ENCODE measurements at places on chromosomes 6 and 20.

GRCh38 chr20:58131551-58132142 is 96.8 kb downstream of the ANKRD60 start:
- DNase-seq: no peak

GRCh38 chr6:43740321-43740960 is 29.6 kb upstream of the VEGFA start:
- DNase-seq: no peak

GRCh38 chr6:130851026-130851425 is 23.8 kb downstream of the SMLR1 start:
- DNase-seq: no peak

DNA sequence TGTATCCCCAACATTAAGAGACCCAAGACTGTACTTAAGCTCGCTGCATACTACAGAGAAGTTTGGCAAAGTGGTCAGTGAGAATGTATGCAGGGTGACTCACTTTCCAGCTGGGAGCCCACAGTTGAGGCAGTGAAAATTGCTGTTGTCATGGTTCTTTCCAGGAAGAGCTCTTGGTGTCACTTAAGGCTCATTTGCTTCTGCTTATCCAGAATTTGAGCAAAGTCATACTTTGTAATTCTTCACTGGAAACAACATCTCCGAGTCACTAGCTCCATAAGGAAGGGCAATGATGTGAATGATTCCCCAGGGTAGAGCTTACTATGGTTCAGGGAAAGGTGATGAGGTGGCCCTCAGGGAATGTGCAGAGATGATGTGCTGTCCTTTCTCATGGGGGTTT is 65.4 kb upstream of the FBXL4 start:
- DNase-seq: no peak

DNA sequence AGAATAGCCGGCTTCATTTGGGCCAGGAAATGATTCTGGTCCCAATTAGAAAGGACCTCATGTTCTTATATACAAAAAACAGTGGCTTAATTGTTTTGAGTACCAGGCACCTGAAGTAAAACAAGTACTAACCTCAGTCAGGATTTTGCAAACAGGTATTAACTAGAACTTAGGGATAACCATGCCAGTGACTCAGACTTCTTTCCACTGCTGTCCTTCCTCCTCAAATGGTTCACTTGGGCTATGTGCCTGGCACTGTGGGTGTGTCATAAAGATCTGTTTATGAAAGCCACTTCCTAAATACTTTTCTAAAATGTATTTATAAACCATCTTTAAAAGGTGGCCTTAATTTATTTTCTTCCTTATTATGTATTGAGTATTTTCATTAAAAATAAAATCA is 10.7 kb downstream of the CLDN20 start:
- DNase-seq: no peak

DNA sequence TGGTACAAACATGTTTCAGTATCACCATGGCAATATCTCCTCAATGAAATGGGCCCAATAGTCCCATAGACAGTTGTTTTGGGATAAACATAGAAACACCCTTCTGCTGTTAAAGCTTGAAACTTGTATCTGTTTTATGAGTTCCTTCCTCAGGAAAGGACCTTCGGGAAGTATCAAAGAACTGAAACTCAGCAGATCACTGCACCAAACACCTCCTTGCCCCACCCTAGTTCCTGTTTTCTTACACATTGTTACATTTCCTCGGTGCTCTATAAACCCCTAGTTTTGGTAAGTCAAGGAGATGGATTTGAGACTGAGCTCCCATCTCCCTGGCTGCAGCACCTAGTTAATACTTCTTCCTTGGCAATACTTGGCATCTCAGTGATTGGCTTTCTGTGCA is 73.8 kb upstream of the ECI2 start:
- no peak for DNase-seq

DNA sequence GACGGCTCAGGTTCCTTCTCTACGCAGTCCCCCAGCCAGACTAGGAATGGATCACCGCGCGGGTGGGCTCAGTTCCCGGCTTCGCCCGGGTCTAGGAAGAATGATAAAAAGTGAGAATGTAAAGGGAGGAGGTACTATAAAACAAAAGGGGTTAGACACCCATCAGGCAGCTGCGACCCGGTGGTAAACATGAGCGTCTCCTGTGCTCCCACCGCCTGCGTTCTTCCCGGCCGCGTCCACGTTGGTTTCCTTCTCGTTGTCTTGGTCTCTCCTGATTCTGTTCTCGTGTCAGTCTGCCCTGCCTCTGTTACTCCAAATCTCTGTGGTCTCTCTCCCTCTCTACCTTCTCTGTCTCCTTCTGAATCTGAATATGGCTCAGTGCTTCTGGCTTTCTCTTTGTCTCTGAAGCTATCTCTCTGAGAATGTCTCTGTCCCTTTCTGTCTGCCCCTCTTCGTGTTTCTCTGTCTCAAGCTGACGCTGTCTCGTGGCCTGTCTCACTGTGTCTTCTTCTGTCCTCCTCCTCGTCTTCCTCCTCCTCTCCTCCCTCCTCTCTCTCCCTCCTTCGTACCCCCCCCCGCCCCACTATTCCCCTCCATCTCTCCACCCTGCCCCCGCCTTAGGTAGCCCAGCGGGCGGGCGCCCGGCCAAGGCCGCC is 41.6 kb upstream of the FOXP4 start:
- DNase-seq: no peak

DNA sequence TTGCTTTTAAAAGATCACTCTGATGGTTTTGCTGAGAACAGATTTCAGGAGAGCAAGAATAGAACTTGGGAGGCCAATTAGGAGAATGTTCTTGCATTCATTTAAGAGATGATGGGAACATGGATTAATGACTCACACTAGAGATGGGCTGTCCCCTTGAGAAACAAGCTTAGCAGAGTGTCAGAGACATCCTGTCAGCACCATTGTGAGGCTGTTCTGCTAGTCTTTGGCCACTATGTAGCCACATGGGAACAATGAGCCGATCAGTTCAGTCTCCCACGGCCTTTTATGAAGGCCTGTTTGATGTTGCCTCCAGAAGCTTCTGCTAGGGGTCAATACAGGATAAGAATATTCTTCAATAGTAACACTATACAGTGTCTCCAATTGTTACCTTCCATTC is 113.0 kb upstream of the EYA4 start:
- no peak for DNase-seq

DNA sequence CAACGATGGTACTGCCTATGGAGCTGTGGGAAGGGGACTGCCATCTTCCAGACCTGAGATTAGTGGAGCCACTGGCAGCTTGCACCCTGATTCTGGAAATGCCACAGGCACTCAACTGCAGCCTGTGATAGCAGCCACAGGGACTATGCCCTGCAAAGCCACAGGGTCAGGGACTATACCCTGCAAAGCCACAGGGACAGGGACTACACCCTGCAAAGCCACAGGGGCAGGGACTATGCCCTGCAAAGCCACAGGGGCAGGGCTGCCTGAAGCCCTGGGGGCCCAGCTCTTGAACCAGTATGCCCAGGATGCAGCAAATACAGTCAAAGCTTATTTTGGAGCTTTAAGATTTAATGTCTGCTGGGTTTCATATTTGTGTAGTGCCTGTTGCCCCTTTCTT is 346.6 kb downstream of the C6orf118 start:
- no peak for DNase-seq

GRCh38 chr6:79031821-79032590 is 46.0 kb downstream of the PHIP start:
- DNase-seq: no peak

GRCh38 chr6:123030282-123030681 is 34.2 kb downstream of the CLVS2 start:
- DNase-seq: no peak

- no peak for DNase-seq
Measured at GRCh38 chr20:14723614-14724013, 386.2 kb upstream of the FLRT3 start.

- no peak for DNase-seq
Measured at GRCh38 chr6:7617801-7618764, 28.1 kb downstream of the SNRNP48 start.

DNA sequence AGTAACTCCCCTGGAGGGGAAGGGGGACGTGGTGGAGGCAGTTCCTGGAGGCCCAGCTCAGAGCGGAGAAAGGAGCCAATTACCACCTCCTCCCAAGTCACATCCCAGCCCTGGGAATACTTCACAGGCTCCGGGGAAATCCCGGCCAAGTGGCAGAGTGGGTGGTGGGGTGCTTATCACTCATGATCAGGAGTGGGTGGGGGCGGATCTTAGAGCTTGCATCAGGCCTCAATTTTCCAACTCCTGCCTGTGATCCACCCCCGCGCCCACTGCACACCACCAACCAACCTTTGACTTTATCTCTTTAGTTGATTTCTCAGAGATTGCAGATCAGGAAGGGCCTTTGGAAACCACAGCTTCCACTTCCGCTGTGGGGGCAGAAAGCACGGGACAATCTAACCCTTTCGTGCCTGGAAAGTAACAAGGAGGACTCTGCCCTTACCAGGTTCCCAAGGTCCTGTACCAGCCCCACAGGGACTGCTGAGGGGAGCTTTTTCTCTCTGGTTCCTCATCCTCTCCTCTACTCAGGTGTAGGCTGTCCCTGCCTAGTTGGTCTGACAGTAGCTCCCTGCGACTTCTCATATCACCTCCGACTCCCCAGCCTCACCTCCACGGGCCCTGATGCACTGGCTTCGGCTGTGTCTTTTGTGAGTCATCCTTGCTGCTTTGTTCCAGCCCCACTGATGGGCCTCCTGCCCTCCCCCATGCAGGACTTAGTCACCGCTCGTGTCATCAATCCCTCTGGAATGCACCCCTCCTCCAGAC is 24.9 kb upstream of the IER3 start:
- DNase-seq: peak; percentile 67

- no peak for DNase-seq
Measured at GRCh38 chr6:127436578-127437110, 22.5 kb downstream of the KIAA0408 start.

GRCh38 chr6:128025478-128025877 is 124.6 kb upstream of the THEMIS start:
- no peak for DNase-seq

All from stimulated activated CD4-positive, alpha-beta T cell treated with anti-CD3 and anti-CD28 coated beads, TNF-alpha, amount 100 ng/mL, for 48 hours (primary cell).